T-helper 17 cell (primary cell): ENCODE measurements at places on chromosomes 7 and 10.
A peak's percentile ranks its signal among the peaks of the same experiment; 100 is the strongest.

DNA sequence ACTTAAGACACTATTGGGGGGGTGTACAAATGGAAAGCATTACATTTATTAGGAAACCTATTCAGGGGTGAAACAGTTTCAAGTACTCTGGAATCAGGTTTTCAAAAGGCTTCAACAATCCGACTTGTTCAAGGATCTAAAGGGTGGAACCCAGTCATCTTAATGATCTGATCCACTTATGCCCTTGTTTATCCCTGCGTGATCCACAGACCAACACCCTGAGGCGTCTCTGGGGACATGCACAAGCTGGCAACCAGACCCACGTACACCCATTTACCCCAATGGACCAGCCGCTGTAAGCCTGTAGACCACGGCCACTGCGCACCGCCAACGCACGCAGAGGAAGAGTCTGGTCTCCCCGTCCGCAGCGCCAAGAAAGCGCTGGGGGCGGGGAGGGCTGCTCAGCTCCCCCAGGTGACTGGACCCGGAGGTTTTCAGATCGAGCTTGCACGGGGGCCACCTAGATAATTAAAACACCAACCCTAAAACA is 13.4 kb downstream of the HNRNPF start:
- DNase-seq = peak; percentile 23

GRCh38 chr7:85638394-85638793 is 451.5 kb upstream of the SEMA3D start:
- DNase-seq = no peak

GRCh38 chr7:131655447-131655846 is 99.0 kb upstream of the PODXL start:
- no peak for DNase-seq

DNA sequence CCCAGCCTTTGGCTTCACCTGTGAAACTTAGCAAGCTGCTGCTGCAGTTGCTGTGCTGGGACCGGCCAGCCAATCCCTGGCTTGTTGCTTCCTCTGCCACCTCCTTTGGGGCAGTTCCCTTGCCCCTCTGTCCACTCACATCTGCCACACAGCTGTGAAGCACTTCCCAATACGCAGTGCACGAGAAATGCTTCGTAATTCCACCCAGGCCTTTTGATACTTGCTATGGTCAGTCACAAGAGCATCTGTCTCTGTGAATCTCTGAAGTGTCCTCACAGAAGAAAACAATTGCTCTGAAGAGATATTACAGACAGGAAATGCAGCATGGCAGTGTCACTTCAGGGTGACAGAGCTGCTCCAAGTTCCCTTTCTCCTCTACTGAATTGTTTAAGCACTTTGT is 208.5 kb downstream of the PTEN start:
- no peak for DNase-seq

DNA sequence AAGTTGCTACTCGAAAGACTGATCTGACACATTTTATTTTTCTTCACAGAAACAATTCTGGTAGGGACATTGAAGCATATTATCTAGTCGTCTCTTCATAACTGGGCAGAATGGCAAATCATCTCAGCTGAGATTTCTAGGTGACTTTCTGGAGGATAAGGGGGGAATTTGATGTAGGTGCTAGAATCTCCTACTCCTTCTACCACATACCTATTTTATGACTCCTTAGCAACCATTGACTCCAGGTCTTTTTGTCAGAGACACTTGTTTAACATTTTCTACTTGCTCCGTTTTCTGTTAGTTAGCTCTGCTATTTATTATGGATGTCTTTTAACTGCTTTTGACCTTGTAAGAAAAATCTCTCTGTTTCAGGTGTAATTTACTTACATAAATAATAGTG is 380.9 kb upstream of the SEMA3C start:
- DNase-seq = no peak

DNA sequence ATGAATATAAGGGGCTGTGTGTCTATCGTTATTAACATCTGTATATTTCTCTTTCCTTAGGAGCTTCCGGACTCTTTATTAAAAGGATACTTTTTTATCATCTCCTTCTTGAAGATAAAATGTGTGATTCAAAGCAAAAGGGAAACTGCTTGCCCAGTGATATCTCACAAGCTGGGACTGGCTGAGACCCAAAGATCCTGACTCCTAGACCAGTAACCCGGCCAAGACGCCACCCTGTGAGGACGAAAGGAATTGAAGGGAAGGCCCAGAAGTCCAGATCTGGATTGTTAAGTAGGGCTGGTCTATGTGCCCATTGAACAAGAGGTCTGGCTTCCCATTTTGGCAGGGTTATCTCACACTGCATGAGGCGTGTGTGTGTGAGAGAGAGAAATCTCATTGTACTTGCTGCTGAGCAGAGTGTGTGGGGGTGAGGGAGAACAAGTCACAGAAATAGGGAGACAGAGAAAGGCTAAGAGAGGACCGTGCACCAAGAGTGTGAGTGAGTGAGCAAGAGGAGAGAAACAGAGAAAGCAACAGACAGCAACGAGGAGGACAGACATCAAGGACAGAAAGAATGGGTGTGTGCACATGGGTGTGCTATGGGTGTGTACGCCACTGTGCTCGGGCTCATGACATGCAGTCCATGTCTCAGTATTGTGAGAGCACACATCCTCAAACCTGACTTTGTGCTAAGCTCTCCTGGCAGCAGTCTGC is 75.4 kb downstream of the PLXNA4 start:
- DNase-seq = no peak

DNA sequence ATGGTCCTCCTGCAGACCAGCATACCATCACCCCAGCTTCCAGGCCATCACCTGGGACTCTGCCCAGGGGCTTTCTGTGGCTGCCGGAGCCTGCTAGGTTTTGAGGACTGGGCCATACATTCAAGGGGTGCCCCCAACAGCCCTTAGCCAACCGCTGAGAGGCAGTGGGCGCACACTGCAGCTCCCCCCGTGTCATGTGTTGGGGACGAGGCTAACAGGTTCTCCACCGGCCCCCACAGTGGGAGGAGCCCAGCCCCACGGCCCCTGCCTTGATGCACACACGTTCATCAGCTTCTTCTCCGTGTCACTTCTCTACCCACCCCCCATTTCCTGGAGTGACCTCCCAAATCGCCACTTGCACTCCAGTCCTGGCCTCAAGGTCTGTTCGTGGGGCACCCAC is 543.2 kb upstream of the FOXK1 start:
- no peak for DNase-seq

GRCh38 chr10:5622186-5622960 is 44.0 kb downstream of the ASB13 start:
- DNase-seq = no peak

- no peak for DNase-seq
Observed at GRCh38 chr7:94031865-94032264, 27.7 kb upstream of the BET1 start.
